ENCODE measurements at places on chromosomes 2 and 18.

GRCh38 chr2:235270956-235271355 lies 222.9 kb upstream of the AGAP1 start:
- peak; percentile 82 for DNase-seq

DNA sequence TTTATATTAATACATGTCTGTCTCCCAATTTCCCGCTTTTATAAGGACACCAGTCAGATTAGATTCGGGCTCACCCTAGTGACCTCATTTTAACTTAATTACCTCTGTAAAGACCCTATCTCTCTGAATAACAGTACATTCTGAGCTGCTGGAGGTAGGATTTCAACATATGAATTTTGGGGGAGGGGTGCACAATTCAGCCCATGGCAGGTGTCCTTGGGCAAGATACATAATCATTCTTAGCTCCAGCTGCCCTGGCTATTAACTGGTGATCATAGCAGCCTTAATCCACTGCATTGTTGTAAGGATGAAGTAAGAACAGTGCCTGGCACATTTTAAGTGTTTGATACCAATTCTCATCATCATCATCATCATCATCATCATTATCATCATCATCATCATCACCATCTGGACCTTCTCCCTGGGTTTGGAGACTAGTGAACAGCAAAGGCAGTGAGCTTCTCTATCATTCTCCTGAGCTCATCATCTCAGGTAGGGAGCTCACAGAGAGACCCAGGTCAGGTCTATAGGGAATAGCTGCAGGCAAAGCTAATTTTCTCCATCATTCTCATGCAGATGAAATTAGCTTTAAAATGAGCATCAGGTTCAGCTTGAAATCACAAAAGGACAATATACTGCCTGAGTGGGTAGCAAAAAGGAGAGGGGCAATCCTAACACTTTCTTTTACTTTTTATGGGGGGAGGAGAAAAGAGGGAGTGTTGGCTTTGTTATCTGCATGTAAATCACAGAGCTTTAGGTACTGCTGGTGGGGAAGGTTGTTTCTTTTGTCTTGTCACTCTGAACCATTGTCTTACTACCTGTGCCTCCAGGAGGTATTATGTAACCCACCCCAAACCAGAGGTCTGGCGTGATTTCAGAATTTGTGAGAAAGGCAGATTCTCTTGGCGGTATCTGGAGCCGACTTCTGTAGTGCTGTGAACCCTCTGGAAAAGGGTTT lies 125.5 kb upstream of the SPRED2 start:
- DNase-seq = no peak

DNA sequence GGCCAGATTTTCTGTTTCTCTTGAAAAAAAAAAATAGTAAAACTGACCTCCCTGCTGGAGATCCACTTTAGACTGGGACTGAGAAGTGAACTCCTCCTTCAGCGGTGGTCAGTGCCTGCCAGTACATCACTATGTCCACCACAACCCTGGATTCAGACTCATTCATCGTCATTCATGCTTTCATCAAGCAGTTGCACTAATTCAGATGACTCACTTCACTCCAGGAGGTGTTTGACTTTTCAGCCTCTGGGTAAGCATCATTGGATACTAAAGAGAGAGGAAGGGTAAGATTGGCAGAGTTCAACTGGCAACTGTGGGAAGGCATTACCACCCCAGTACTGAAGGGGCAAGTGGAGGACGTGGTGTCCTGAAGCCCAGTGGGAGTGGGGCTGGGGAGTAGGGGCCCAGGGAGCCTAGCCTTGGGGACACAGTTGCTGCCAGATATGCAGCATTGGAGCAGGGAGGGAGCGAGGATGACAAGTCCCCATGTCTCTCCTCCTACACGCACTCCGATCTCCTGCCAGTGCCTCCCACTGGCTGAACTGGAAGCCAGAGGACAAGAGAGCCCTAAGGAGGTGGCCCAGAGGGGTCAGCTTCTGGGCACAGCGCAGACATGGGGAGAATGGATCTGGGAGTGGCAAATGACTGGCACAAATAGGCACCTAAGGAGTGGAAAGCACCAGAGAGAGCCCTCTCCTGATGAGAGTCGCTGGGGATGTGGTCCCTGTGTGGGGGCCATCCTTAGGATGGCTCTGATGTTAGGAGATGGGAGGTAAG lies 111.1 kb downstream of the TGFA start:
- no peak for DNase-seq

DNA sequence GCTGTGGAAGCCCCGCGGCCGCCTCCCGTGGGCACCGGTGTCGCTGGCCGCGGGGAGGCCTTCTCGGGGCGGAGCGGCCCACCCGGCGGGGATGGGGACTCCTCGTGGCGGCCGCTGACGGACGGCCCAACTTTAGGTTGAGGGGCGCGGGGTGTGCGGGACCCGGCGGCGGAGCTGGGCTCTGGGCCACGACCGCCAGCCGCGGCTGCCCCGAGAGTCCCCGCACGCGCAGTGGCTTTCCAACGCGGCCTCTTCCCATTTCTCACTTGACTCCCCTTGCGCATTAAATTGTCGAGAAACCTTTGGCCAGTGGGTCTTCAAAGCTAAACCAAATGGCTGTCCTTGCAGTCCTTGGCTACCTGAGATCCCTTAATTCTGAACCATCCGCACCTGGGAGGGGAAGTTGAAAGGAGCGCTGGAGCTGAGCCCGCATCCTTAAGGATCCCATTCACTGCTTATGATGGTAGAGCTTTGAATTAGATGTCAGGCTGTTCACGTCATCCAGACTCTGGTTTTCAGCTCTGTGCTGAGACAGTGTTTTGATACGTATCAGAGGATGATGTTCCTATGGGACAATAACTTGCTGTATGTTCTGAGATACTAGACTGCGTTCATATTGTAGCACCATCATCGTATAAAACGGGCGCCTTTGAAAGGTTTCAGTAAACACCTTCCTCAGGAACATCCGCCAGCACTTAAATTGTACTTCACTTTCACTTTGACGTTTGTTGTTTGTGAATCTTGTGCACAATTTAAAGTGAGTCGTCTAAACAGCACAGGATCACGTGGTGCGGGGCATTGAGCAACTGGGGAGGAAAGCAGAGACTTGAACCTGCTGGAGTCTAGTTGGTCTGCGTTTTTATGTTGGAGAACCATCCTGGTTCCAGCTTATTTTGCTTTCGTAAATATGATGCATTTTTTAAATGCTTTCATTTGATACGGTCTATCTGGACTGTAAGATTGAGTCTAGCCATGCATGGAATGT lies 874 bp downstream of the CLIP4 start:
- peak; percentile 88 for DNase-seq

DNA sequence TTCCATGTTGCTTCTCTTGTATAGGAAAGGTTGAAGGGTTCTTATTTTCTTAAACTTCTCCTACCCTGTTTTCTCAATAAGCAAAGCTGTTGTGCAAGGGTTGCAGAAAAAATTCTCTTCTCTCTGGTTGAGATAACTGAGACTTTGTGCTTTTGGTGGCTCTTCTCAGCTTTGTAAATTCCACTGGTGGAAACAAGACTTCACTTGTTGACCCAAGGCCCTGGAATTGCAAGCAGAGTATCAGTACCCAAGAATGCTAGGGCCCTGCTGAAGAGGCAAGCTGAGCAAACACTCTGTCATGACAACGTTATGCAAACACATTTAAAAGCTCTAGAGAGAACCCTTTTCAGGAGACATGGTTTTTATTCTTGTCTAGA lies 294.7 kb upstream of the EPAS1 start:
- DNase-seq = no peak

- DNase-seq = peak; percentile 89
Observed at GRCh38 chr2:9782197-9782719, 61.0 kb upstream of the TAF1B start.

DNA sequence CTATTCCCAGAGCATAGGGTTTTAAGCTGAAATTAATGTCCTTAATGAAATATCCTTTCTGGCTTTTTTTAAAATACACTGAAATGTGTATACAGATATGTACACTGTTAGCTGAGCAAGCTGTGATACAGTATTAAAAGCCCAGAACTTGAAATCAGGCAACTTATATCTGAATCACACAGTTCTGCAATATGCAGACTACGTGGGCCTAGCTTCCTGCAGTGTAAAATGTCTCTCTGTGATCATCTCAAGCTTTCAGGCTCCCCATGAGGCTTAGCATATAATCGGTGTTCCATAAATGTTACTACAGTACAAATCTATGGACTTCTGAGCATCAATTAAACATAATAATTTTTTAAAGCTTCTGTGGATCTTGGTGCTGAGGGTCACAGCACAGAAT lies 8.2 kb downstream of the FBXO15 start:
- DNase-seq = peak; percentile 22

DNA sequence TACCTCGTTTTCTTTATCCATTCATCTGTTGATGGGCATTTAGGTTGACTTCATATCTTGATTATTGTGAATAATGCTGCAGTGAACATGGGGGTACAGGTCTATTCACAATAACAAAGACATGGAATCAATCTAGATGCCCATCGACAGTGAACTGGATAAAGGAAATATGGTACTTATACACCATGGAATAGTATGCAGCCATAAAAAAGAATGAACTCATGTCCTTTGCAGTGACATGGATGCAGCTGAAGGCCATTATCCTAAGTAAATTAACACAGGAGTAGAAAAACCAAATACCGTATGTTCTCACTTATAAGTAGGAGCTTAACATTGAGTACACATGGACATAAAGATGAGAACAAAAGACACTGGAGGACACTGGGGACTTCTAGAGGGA lies 111.6 kb downstream of the LAMA3 start:
- no peak for DNase-seq

- no peak for DNase-seq
Observed at GRCh38 chr2:178284613-178285286, 90.4 kb downstream of the OSBPL6 start.

DNA sequence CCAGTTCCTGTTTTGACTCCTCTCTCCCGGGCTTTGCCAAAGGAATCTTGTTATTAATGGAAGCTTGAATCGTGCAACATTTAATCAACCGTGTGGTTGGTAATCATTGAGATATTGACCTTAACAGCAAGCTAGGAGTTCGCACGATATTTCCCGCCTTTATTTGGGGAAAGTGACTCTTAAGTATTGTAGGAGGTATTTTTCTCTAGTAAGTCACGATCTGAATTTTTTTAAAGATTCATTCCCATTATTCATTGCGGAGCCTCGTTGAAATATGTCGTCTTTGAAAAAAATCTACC lies 663 bp downstream of the NUP35 start:
- DNase-seq = no peak

GRCh38 chr2:61158356-61158955 lies 3.5 kb upstream of the C2orf74 start:
- DNase-seq = no peak

GRCh38 chr2:224946895-224947294 lies 95.4 kb downstream of the DOCK10 start:
- no peak for DNase-seq

GRCh38 chr2:9757501-9758264 lies 85.6 kb upstream of the TAF1B start:
- no peak for DNase-seq

Data from activated CD4-positive, alpha-beta T cell treated with anti-CD3 and anti-CD28 coated beads for 36 hours (primary cell).